ENCODE measurements at places on chromosomes 12 and 14. TPM values are rescaled to one million over a fixed set of nuclear protein-coding genes. Genes with fewer than 3 reads are reported as not detected.
A peak's percentile ranks its signal among the peaks of the same experiment; 100 is the strongest.

DNA sequence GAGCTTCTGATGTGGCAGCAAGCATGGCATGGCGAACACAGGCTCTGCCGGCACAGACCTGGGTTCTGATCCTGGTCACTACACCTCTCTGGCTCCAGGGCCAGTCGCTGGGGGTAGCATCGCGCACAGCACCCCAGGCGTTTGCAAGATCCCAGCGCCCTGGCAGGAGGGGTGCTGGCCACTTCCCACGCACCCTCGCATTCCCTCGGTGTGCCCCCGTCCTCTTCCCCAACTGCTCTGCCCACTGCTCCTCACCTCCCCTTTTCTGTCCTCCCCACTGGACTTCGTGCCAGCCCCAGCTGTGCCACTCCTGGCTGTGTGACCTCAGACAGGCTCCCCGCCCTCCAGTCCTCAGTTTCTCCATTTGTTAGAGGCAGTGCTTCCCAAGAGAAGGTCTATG is 2.8 kb downstream of the CDK2AP1 start:
- H3K36me3 ChIP-seq = no peaks in the 10 kb centered on the region
- no peak for DNase-seq
- peaks cover 9% of the 10 kb centered on the region for H3K4me1 ChIP-seq
- H3K4me3 ChIP-seq = no peak overlapping the region
- H3K27me3 ChIP-seq = no peaks in the 10 kb centered on the region
- H3K27ac ChIP-seq = no peak overlapping the region

DNA sequence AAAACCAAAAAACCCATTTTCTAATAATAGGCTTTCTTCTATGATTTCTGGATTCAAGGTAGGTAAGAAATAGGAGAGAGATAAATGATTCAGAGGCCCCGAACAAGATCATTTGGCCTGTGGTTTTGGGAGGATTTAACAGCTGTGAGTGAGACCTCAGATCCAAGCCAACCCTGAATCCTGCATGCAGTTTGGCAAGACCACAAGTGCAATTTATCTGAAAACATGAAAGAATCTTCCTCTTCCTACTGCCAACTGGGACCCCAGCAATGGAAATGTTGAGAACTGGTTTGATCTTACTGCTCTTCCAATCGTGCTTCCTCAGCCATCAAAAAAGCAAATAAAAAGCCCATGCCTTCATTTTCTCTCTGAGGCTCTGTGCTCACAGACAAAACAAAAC is 519.7 kb upstream of the TBX3 start:
- H3K27ac ChIP-seq = peak overlapping the region; percentile 38
- H3K27me3 ChIP-seq = no peaks in the 10 kb centered on the region
- no peak overlapping the region for H3K4me3 ChIP-seq
- peaks cover 7% of the 10 kb centered on the region for H3K4me1 ChIP-seq

- H3K27me3 ChIP-seq = no peaks in the 10 kb centered on the region
- H3K4me1 ChIP-seq = no peaks in the 10 kb centered on the region
- DNase-seq = no peak
- H3K27ac ChIP-seq = no peak overlapping the region
- no peaks in the 10 kb centered on the region for H3K36me3 ChIP-seq
- no peak overlapping the region for H3K4me3 ChIP-seq
These were observed 196.1 kb downstream of the TBX5 start for GRCh38 chr12:114209861-114210260.

GRCh38 chr14:20866963-20867362 is 24.2 kb upstream of the RNASE3 start:
- no peaks in the 10 kb centered on the region for H3K27me3 ChIP-seq
- H3K4me3 ChIP-seq = no peak overlapping the region
- H3K36me3 ChIP-seq = no peaks in the 10 kb centered on the region
- no peaks in the 10 kb centered on the region for H3K4me1 ChIP-seq

DNA sequence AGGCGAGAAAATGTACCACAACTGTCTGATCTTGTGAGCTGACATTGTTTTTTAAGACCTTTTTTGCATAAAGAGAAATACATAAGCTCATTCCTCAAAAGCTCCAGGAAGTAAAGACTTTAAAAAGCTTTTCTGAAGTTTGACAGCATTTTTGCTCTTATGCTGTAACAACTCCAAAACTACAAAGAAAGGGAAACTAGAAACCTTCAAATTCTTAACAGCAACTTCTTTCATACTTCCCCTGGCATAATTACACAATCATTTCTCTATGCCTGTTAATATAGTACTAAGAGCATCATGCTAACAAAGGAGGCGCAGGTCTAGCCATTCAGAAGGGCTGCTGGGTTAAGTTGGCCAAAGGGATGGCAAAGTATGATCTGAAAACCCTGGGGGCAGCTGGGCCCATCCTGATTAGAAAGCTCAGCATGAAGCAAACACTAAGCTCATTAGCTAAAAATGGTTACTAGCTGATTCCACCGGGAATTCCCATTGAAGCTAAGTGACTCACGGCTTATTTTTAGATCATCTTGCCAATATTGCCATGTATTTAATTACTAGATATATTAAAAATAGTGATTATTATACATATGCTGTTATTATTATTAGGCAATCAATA is 26.1 kb upstream of the ANP32D start:
- H3K36me3 ChIP-seq = no peaks in the 10 kb centered on the region
- H3K27me3 ChIP-seq = no peaks in the 10 kb centered on the region
- no peak for DNase-seq
- no peak overlapping the region for H3K27ac ChIP-seq
- no peak overlapping the region for H3K4me3 ChIP-seq

DNA sequence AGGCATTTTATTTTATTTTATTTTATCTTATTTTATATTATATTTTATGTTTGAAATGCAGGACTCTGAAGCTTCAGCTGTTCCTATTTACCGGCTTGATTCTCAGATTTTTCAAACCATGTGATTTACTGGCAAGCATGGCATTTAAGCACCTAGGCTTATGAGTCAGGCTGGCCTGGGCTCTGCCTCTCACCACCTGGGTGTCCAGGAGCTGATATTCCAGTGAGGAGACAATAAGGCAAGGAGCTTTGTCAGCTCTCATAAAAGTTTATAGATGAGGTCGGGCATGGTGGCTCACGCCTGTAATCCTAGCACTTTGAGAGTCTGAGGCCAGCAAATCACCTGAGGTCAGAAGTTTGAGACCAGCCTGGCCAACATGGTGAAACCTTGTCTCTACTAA is 2.1 kb downstream of the DAO start:
- no peaks in the 10 kb centered on the region for H3K36me3 ChIP-seq
- no peaks in the 10 kb centered on the region for H3K4me1 ChIP-seq
- no peak overlapping the region for H3K27ac ChIP-seq

DNA sequence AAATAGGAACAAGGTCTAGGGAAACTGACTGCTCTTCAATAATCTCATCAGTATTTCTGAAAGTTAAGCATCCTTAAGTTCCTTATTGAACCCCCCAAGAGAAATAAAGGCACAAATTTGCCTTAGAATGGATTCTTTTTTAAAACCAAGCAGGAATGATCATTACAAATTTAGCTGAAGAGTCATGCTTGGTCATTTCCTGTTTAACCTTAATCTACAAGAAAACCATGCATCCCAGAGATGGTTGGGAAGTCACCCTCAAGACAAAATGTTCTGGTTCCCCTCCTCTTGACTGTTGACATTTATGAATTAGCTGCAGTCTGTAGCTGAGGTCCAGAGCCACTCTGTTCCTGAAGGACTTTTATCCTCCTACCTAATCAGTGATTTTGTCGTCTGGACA is 291.8 kb upstream of the G2E3 start:
- no peaks in the 10 kb centered on the region for H3K4me1 ChIP-seq
- H3K4me3 ChIP-seq = no peak overlapping the region
- H3K27me3 ChIP-seq = no peaks in the 10 kb centered on the region
- DNase-seq = no peak

GRCh38 chr14:68297039-68297438 is 477.5 kb downstream of the RAD51B start:
- no peak overlapping the region for H3K27ac ChIP-seq
- peaks cover 31% of the 10 kb centered on the region for H3K4me1 ChIP-seq
- no peaks in the 10 kb centered on the region for H3K27me3 ChIP-seq
- no peak overlapping the region for H3K4me3 ChIP-seq
- H3K36me3 ChIP-seq = no peaks in the 10 kb centered on the region
- no peak for DNase-seq

DNA sequence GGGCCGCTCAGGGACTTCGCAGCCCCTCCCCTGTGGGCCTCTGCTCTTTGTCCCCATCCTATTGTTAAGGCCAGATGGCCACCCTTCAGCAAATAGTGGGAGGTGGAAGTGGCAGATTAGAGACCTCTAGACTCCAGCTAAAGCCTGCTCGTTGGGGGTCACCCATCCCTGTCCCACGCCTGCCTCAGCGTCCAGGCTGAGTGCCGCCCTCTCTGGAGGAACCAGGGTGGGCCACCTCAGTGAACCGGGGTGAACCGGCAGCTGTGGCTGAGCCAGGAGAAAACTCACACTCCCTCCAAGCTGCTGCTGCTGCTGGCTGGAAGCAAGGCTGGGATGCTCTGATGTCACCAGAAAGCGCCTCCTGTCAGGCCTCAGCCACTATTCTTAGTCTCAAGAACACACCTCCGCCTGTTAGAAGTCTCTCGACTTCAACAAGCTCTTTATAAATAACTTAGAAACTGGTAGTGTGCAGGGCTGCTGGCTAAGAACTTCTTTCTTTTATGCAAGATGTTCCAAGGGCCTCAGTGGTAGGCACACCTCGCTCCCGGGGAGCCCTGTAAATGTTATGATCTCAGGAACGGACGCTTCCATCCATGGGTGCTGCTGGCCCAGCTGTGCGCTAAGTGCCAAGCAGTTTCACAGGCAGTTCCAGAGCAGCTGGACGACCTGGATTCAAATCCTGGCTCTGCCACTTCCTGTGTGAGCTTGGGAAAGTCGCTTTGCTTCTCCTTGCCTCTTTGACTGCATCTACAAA is 19.8 kb upstream of the TESC start:
- DNase-seq = no peak
- no peaks in the 10 kb centered on the region for H3K4me1 ChIP-seq
- H3K27ac ChIP-seq = no peak overlapping the region

DNA sequence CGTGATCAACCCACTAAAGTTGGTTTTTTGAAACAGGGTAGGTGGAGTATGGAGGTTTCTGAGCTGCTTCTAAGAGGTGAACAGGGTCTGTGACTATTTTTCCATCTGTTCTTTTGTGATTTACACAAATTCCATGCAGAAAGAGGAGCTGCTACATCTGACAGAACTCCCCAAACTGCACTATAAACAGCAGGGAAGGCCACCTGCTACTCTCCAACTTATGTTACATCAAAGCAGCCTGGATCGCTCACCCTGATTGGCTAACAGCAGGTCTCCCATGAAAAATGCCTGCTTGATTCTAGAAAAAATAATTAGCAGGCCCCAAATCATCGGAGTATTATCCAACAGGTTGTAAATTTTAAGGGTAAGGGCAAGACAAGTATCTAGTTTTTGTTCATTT is 282.9 kb upstream of the FLRT2 start:
- peak overlapping the region; percentile 7 for H3K27ac ChIP-seq
- no peaks in the 10 kb centered on the region for H3K27me3 ChIP-seq
- H3K36me3 ChIP-seq = no peaks in the 10 kb centered on the region
- H3K4me3 ChIP-seq = no peak overlapping the region
- DNase-seq = no peak

DNA sequence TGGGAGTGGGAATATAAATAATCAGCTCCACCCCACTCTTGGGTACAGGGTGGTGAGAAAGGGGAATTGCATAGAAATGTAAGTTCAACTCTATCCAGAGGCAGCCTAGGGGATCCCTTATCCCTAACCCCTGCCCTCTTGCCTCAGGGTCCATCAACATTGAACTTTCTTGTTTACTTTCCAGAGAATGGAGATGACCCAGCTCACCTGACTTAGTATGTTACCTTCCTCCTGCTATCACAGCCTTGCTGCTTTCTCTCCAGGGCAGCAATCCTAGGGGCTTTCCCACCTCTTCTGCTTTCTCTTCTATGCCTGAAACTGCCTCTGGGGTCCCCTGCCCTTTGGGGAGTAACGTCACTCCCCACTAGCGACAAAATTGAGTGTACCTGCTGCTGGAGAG is 2.7 kb downstream of the LRP1 start:
- H3K4me1 ChIP-seq = peaks cover 33% of the 10 kb centered on the region
- peak overlapping the region; percentile 88 for H3K4me3 ChIP-seq
- DNase-seq = no peak
- H3K36me3 ChIP-seq = no peaks in the 10 kb centered on the region
- no peaks in the 10 kb centered on the region for H3K27me3 ChIP-seq
- H3K27ac ChIP-seq = peak overlapping the region; percentile 78

DNA sequence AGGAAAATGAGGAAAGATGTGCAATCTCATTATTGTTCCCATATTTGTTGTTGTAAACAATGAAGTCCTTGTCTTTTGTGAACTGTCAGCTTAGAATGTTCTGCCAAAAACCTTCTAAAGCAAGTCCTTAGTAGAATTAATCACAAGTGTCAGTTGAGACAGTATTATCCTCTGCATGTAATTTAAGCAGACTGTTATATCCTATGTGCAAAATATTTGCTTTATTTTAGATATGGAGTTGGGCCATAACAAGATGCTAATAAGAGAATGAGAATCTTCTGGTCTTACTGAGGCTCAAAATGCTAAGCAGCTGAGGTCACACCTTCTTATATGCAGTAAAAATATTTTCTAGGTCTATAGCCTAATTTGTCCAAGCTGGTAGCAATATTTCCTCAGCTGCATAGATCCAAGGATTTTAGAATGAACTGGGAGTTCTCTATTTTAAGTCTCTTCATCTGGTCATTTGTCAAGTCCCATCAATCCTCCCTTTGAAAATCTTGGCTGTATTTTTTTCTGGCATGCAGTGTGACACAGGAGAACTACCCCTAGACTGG is 222.3 kb upstream of the NAV3 start:
- H3K27ac ChIP-seq = no peak overlapping the region
- no peaks in the 10 kb centered on the region for H3K4me1 ChIP-seq
- no peak overlapping the region for H3K4me3 ChIP-seq
- no peaks in the 10 kb centered on the region for H3K36me3 ChIP-seq
- H3K27me3 ChIP-seq = no peaks in the 10 kb centered on the region

DNA sequence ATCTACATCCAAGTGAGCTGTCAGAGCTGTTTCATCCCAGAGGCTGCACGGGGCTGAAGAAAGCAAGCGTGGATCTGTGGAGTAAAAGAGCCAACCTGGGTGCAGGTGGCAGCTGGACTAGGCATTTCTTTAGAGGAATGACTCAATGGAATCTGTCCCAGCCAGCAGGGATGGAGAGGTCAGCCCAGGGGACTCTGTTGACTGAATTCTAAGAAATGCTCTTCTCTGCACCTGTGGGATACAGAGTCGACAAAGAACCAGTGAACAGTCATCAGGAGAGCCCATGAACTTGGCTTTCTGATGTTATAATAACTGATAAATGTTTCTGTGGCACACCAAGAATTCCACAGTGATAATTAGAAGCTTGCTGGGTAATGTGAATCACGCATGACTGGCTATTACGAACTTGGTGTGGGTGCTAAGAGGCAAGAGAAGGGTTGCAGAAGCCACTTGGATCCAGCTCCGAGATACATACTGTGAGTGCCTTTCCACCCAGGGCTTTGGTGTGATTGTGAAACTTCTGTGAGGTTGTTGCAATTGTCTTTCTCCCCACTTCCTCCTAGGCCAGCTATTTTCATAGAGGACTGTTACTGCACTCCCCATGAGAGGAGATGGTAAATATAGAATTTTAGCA is 16.2 kb downstream of the PYGL start:
- no peaks in the 10 kb centered on the region for H3K36me3 ChIP-seq
- DNase-seq = no peak
- H3K27me3 ChIP-seq = no peaks in the 10 kb centered on the region
- no peaks in the 10 kb centered on the region for H3K4me1 ChIP-seq

TESPA1 gene
- total RNA-seq = 2.1 TPM

KRT72 gene
- total RNA-seq = not detected

L3HYPDH gene
- total RNA-seq = 52.8 TPM

DLGAP5 gene
- total RNA-seq = not detected

TGM1 gene
- 3.3 TPM for total RNA-seq

CCDC196 gene
- total RNA-seq = not detected

TSPAN11 gene
- total RNA-seq = 2.8 TPM
